ENCODE measurements at places on chromosomes 7 and 10. TPM values are rescaled to one million over a fixed set of nuclear protein-coding genes. Genes with fewer than 3 reads are reported as not detected.

LIPJ gene
- total RNA-seq, result 0.48 TPM

CRTAC1 gene
- total RNA-seq, result 2.2 TPM

VPS50 gene
- total RNA-seq, result 57.6 TPM

CYP3A4 gene
- total RNA-seq, result 2.3 TPM

GRCh38 chr10:123643315-123643714, 22.8 kb upstream of the GPR26 start:
- no peak overlapping the region for H3K27ac ChIP-seq
- H3K36me3 ChIP-seq, result no peaks in the 10 kb centered on the region
- H3K4me3 ChIP-seq, result no peak overlapping the region
- no peaks in the 10 kb centered on the region for H3K4me1 ChIP-seq

DNA sequence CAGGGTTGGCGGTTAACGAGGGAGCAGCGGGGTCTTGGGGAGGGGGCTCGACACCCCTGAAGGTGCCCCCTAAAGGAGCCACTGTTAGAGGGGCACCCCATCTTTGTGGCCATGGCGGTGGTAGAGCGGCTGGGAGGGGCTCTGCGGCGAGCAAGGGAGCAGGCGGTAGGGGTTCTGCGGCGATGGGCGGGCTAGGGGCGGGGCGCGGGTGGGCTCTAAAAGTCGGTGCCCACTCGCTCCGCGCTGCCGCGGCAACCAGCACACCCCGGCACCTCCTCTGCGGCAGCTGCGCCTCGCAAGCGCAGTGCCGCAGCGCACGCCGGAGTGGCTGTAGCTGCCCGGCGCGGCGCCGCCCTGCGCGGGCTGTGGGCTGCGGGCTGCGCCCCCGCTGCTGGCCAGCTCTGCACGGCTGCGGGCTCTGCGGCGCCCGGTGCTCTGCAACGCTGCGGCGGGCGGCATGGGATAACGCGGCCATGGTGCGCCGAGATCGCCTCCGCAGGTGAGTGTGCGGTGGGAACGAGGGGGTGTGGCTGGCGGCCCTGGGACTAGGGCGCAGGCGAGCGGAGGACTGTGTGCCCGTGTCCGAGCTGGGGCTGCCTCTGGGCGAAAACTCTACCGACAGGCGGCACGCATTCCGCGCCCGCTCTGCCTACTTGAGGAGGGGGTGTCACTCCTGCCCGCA, at the start of gene MEST:
MEST (plus strand) TSS at position 245 of the 682 bp plus-strand sequence; CDS start at position 474, 229 bp downstream.
- H3K27ac ChIP-seq, result no peak within 1 kb of the TSS
- DNase-seq, result no peak
- no peaks in the 10 kb centered on the region for H3K36me3 ChIP-seq

CHN2 gene
- 9.6 TPM for total RNA-seq

VGF gene
- 0.59 TPM for total RNA-seq

- no peaks in the 10 kb centered on the region for H3K36me3 ChIP-seq
- DNase-seq, result no peak
- H3K4me1 ChIP-seq, result peaks cover 17% of the 10 kb centered on the region
- H3K27ac ChIP-seq, result no peak overlapping the region
- no peaks in the 10 kb centered on the region for H3K27me3 ChIP-seq
Measured at GRCh38 chr7:139722604-139723003, 55.2 kb downstream of the HIPK2 start.

DNA sequence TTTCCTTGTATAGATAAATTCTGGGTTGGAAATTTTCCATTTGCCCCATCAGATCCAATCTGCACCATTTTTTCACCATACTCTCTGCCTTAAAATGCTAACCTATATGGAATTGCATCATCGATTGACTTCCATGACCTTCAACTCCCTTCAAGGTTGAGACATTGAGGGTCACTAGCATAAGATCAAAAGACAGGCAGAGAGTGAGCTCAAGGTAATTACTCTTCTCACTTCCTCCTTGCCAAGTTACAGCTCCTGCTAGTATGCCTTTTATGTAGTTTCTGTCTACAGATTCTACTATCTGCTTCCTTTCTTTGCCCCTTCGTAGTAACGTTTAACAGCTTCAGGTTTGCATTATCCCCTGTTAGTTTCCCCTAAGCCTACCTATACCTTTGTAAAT, 1127.7 kb upstream of the LRRTM3 start:
- no peaks in the 10 kb centered on the region for H3K4me1 ChIP-seq
- no peak overlapping the region for H3K27ac ChIP-seq
- no peak overlapping the region for H3K4me3 ChIP-seq
- no peaks in the 10 kb centered on the region for H3K27me3 ChIP-seq
- no peaks in the 10 kb centered on the region for H3K36me3 ChIP-seq

DNA sequence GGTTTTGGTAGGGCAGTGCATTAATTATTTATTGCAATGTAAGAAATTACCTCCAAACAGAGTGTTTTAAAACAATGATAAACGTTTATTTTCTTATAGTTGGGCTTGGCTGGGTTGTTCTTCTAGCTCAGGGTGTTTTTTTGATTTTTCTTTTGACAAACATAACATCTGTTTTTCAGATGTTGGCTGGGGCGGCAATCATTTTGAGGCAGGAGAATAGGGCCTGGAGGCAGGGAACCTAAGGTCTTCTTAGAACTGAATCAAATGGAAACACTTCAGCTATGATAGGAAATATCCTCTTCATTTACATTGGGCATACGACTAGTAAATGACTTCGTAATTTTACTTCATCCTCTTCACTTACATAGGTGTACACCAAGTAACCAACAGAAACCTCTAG, 47.4 kb upstream of the NAMPT start:
- H3K4me3 ChIP-seq, result no peak overlapping the region
- H3K27ac ChIP-seq, result no peak overlapping the region
- no peaks in the 10 kb centered on the region for H3K36me3 ChIP-seq
- DNase-seq, result no peak
- H3K4me1 ChIP-seq, result peaks cover 15% of the 10 kb centered on the region

GRCh38 chr7:152013230-152013629, 12.2 kb upstream of the GALNT11 start:
- H3K4me3 ChIP-seq, result no peak overlapping the region
- H3K27me3 ChIP-seq, result no peaks in the 10 kb centered on the region
- DNase-seq, result no peak
- H3K27ac ChIP-seq, result no peak overlapping the region

DNA sequence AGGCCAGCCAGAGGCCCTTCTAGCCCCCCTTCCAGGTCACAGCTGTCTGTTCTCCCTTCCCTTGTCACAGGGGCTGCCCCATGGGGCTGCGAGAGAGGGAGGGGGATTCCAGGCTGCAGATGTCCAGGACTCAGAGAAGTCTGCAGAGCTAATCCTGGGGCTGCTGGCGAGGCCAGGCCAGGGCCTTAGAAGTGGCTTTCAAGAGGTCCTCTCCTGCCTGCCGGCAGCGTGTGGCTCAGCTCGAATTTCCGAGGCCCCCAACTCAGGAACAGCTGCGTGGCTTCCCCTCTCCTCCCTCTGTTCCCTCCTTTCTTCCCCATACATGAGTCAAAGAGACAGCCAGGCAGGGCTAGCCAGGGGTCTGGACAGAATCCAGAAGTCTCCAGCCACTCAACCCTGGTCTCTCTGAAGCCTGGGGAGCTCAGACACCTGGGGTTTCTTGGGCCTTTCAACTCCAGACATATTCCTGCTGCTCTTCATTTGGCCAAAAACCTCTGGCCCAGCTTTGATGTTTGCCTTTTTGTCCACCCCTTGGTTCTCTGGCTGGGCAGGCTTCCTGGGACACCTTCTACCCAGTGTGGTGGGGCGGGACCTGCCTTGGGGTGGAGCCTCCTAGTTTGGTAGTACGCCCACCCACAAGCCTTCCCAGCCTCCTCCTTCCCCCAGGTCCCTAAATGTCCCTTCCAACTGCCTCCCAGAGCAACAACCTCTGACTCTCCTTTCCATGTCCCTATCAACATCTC, 21.8 kb upstream of the EIF5AL1 start:
- H3K4me3 ChIP-seq, result no peak overlapping the region
- no peak overlapping the region for H3K27ac ChIP-seq
- no peaks in the 10 kb centered on the region for H3K27me3 ChIP-seq
- H3K4me1 ChIP-seq, result peaks cover 24% of the 10 kb centered on the region
- H3K36me3 ChIP-seq, result no peaks in the 10 kb centered on the region

IDI2 gene
- not detected for total RNA-seq

DNA sequence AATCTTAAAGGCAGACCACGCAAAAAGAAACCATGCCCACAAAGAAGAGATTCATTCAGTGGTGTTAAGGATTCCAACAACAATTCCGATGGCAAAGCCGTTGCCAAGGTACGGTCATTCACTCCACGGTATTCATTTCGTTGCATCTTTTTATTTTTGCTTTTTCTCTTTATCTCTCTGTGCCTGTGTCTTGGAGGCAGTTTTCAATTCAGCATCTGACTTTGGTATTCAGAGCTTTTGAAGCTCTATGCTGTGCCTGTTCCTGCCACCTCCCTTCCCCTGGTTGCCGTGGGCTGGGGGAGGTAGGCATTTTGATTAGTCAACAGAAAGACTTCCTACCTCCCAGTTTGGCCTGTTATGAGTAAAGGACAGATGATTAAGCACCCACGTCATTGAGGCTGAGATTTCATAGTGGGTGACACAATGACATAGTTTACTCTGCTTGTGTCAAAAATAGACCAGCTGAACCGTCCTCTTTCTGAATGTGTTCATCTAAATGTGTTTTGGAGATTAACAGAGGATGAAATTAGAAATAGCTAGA, 149.5 kb downstream of the ARID5B start:
- H3K4me1 ChIP-seq, result peaks cover 77% of the 10 kb centered on the region
- peak overlapping the region; percentile 97 for H3K27ac ChIP-seq
- peak overlapping the region; percentile 68 for H3K4me3 ChIP-seq

DNA sequence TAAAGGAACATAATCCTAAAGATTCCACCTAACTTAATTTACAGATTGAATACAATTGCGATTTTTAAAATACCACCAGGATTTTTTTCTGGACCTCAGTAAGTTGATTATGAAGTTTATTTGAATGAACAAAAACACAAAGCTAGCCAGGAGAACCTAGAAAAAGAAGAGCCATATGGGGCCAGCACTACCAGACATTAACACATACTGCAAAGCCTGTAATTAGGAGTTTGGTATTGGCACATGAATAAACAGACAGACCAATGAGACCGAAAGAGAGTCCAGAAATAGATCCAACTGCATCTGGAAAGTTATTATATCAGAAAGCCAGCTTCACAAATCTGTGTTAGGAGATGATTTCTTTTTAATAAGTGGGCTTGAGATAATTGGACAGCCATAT, 105.5 kb upstream of the CHST15 start:
- H3K4me1 ChIP-seq, result no peaks in the 10 kb centered on the region
- H3K27ac ChIP-seq, result no peak overlapping the region
- DNase-seq, result no peak
- H3K4me3 ChIP-seq, result no peak overlapping the region

DNA sequence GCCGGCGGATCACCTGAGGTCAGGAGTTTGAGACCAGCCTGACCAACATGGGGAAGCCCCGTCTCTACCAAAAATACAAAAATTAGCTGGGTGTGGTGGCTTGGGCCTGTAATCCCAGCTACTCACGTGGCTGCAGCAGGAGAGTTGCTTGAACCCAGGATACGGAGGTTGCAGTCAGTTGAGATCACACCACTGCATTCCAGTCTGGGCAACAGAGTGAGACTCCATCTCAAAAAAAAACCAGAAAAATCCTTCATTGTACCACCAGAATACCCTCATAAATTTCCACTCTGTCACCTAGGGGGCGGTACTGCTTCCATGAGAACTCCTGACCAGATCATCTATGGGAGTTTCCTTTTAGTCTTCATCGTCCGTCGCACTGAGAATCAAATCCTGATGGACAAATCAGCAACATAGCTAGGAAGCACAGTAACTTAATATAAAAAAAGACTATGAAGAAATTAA, 225.8 kb upstream of the KLF14 start:
- H3K4me3 ChIP-seq, result no peak overlapping the region
- no peak overlapping the region for H3K27ac ChIP-seq
- H3K4me1 ChIP-seq, result peaks cover 31% of the 10 kb centered on the region
- H3K27me3 ChIP-seq, result no peaks in the 10 kb centered on the region

DNA sequence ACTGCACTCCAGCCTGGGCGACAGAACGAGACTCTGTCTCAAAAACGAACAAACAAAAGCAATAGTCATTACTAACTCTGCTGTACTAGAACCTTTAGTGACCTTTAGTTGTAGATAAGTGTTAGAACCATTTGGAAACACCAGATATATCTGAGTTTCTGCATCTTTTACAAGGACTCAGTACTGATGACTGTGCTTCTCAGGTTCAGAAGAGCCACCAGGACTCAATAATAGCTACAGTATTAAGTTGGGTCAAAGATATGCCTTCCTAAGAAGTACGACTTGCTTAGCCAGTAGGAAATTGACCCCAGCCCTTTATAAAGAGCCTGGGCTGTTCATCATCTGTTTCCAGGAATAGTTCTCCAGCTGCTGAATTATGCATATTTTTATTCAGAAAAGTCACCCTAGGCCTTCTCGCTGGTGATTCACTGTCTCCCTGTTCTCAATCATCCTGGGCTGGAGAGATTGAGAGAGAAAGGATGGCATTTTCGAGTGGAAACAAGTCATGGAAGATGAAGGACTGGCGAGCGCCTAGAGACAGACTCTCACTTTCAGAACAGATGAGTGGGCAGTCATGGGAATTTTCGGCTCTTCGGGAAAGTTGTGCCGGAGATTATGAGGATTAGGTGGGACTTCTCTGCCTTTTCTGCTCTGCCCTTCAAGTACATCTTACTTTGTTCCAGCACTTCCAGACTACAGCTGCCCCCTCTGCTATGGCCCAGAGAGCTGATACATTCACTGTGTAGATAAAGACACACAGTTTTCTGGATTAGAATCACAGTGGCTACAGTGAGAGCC, 316.1 kb downstream of the CCDC3 start:
- H3K27ac ChIP-seq, result no peak overlapping the region

DNA sequence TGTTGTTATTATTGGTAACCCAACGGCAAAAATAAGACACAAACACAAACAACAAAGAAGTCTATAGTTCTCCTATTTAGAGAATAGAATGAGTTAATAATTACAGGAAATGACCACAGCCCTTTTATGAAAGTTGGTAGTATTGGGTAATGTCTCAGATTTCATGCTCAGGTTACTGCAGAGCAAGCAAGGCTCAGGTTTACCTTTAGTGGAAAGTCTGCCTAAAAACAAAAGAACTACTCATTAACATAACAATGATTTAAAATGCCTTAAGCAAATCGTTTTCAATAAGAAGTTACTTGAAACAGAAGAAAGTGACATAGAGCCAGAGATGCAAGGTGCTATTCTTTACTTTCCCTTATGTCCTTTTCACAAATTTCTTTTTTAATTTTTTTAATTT, 441.2 kb downstream of the PLXDC2 start:
- H3K4me1 ChIP-seq, result no peaks in the 10 kb centered on the region
- H3K4me3 ChIP-seq, result no peak overlapping the region
- H3K36me3 ChIP-seq, result peaks cover 13% of the 10 kb centered on the region
- no peaks in the 10 kb centered on the region for H3K27me3 ChIP-seq

- H3K36me3 ChIP-seq, result no peaks in the 10 kb centered on the region
- H3K27me3 ChIP-seq, result no peaks in the 10 kb centered on the region
- no peak overlapping the region for H3K27ac ChIP-seq
- no peak overlapping the region for H3K4me3 ChIP-seq
- DNase-seq, result no peak
- H3K4me1 ChIP-seq, result no peaks in the 10 kb centered on the region
Measured at GRCh38 chr7:148286150-148286549, 304.4 kb upstream of the C7orf33 start.

DNA sequence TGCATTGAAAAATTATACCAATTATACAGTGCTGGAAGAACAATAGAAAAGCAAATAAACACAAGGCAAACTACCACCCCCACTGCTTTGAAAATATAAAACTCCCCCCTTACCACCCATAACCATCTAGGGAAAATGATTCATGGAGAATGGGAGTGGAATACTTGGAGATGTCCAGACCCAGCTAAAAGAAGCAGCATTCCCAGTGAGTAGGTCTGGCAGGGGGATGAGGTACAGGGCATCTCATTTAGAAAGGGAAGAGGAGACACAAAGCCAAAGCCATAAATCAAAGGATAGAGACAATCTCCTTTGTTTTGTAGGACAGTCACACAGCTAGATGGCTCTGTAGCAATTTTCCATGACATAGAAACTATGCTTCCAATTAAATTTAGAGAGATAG, 36.0 kb upstream of the DGKI start:
- no peaks in the 10 kb centered on the region for H3K27me3 ChIP-seq
- peaks cover 16% of the 10 kb centered on the region for H3K4me1 ChIP-seq
- H3K4me3 ChIP-seq, result no peak overlapping the region
- DNase-seq, result no peak
- peaks cover 68% of the 10 kb centered on the region for H3K36me3 ChIP-seq
- H3K27ac ChIP-seq, result no peak overlapping the region

Measured in suprapubic skin (tissue), 4 donors.